Activated CD8-positive, alpha-beta memory T cell treated with anti-CD3 and anti-CD28 coated beads for 1 hour (primary cell): ENCODE measurements at places on chromosomes 1 and 21.

- no peak for DNase-seq
Observed at GRCh38 chr21:45286671-45287437, 841 bp downstream of the POFUT2 start.

GRCh38 chr1:174451408-174451807, 3.6 kb downstream of the GPR52 start:
- no peak for DNase-seq

- DNase-seq: peak; percentile 17
Observed at GRCh38 chr1:185670187-185670627, 64.0 kb upstream of the HMCN1 start.

DNA sequence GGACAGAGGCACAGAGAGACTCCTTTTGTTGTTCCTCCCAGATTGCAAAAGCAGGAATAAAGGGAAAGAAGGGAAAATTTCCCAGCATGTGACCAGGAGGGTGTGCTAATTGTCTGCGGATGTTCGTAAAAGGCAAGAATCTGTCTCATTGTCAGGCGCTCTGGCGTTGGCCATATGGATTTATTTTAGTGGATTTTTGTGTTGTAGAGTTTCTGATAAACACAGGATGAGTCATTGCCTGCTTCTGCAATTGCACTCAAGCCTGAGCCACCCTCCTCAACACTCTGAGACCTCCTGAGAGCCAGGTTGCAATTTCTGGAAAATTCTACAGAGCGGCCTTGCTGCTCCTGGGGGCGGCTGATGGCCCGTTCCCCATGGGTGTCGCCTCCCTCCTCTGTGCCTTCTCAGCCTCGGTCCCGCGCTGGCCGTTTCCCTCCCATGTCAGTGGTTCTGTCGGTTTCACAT, 227.7 kb downstream of the KAZN start:
- no peak for DNase-seq

GRCh38 chr21:21458124-21458631, 460.0 kb downstream of the NCAM2 start:
- no peak for DNase-seq

DNA sequence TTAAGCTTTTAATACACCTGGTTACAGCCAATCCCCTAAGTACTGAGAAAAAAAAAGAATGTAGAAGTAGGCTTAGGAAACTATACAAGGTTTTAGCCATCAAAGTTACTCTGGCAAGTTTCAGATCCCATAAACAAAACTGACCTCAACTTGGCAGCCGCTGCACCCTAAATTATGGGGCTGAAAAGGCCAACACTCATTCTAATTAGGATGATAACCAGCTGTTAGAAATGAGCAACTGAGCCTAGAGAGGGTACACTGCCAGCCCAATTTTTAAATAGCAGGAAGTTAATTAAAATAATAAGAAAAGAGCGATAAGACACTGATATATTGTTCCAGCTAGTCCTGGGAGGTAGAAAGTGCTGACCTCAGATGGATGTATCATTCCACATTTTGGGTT, 105.7 kb upstream of the VAV3 start:
- no peak for DNase-seq

DNA sequence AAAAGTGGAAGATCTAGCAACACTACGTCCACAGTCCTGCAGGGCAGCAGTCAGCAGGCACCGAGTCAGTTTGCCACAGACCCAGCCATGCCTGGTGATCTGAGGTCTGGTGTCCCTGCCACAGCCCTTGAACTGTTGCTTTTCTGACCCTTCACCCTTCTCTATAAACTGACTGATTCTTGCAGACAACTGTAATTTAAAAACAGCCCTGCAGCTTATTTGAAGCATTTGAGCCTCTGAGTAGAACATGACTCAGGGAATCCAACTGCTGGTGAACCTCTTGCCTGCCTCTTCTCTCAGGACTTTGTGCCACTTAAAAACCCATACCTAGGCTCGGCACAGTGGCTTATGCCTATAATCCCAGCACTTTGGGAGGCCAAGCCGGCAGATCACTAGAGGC, 107.2 kb downstream of the EDEM3 start:
- no peak for DNase-seq

DNA sequence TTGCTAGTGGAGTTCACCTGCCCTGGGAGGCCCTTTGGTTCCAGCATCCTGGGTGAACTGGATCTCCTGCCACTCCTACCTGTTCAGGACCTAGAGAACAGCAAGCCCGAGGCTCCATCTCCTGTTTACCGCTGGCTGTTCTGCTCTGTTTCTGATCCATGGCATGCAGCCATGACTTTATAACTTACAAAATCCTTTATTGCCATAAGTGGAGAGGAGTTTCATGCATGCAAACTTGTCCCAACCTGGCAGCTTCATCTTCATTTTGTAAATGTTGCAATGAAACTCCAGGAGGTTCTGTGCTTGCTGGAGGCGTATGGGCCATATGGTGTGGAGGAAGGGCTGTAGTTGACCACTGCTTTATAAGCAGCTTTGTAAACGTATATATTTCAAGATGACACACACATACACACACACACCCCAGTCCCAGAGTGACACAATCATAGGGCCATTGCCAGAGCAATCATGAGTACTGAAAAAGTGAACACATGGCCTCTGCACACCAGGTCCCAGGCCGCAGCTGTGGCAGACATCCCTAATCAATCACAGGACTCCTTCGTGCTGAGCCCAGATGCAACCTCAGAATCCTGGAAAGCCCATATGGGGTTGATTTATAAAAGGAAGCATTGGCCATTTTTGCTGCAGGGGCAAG, 69.0 kb downstream of the UBIAD1 start:
- no peak for DNase-seq

GRCh38 chr1:116713474-116713873, 40.8 kb upstream of the CD2 start:
- no peak for DNase-seq

GRCh38 chr1:24696041-24696755, 49.0 kb upstream of the CLIC4 start:
- DNase-seq: no peak

DNA sequence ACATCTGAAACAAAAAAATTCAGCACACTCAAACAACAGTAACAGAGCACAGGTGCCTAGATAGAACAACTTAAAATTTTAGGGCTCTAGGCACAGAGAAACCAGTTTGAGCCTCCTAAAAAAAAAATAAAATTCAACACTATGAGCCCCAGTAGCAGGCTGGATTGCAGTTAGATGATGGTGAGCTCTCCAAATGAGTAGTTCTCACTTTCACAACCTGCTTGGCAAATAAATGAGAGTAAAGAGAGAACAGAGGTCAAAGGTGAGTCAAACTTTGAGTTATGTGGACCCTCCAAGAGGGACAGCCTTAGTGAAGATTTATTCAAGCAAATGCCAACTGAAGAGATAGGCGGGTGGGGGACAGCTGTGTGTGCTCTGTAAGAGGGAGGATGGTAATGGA, 3.6 kb downstream of the BEND5 start:
- DNase-seq: no peak

GRCh38 chr1:204853436-204853835, 17.2 kb upstream of the NFASC start:
- DNase-seq: no peak

DNA sequence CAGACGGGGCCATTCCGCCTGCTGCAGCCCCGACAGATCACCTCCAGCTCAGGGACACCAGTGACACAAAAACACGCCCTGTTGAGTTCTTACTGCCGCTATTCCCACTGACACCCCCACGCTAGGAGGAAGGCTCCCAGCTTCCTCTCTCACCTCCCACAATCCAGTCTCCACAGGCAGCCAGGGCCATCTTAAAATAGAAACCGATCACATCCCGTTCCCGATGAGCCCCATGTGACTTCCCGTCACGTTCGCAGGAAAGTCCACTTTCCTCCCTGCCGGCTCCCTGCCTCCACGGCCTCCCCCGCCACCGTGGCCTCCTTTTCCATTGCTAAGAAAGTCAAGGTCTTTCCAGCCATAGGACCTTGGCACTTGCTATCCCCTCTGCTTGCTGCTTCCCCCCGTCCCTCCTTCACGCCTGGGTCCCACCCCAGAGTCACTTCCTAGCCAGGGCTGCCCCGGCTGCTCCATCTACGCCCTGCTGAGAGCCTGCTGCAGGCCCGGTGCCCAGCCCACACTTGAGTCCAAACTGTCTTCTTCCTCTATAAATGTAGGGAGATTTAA, 24.0 kb upstream of the DDOST start:
- DNase-seq: no peak

GRCh38 chr1:214838351-214838750, 235.4 kb downstream of the CENPF start:
- no peak for DNase-seq

DNA sequence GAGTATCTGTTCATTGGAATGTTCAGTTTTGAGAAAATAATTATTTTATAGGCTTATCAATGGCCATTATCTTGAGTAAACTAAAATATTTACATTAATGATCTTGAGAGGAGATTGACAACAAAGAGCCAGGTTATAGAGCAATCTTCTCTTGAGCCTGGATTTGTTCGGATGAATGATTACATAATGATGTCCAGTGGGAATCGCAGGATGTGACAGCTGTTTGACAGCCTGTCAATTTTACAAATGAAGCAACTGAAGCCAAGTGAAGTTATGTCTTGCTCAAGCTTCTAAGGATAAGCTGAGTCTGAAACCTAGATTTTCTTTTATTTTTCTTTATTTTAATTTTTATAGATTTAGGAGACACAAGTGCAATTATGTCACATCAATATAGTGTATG, 52.1 kb upstream of the BACH1 start:
- DNase-seq: no peak

DNA sequence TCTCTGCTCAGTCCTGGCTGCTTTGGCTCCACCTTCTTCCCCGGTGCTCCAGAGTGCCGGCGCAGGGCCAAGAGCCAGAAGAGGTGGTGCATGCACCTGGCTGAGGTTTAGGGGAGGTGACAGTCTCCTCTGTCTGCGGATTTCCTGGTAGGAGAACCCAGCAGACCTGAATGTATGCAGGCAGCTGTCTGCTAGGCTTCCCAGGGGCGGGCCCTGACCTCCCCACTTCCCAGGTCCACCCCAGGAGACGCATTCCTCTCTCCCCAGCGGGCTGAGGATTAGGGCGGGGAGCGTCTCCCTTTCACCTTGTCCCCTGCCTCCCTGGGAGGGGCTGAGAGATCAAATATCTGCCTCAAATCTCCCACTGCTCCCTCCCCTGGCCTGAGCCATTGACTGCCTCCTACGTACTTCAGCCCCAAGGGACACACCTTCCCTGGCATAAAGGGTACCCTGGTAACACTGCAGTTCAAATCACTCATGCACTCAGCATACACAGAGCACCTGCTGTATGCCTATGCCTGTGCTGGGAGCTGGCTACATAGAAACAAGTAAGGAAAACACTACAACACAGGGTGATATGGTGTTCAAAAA, 27.5 kb downstream of the DMBX1 start:
- no peak for DNase-seq

DNA sequence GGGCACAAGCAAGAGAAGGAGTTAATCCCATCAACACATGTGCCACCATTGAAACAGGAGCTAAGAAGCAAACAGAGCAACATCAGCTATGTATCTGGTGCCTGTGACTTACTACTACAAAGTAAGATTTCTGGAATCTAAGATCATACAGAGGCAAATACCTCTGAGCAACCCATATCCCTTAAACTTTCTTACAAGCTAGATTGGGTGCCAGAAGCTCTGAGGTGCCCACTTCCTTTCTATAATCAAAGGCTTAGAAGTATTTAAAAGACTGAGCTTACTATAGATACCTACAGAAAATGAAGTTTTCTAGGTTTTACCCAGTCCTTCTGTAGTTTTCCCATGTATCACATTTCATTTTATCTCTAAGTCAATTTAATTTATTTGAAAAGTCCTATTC, 44.4 kb upstream of the ADAM30 start:
- no peak for DNase-seq

GRCh38 chr1:41872074-41872473, 46.6 kb downstream of the HIVEP3 start:
- DNase-seq: no peak

- DNase-seq: no peak
Observed at GRCh38 chr1:3221112-3222041, 152.4 kb downstream of the PRDM16 start.

- no peak for DNase-seq
Observed at GRCh38 chr1:16442941-16443340, 2.4 kb downstream of the NECAP2 start.

DNA sequence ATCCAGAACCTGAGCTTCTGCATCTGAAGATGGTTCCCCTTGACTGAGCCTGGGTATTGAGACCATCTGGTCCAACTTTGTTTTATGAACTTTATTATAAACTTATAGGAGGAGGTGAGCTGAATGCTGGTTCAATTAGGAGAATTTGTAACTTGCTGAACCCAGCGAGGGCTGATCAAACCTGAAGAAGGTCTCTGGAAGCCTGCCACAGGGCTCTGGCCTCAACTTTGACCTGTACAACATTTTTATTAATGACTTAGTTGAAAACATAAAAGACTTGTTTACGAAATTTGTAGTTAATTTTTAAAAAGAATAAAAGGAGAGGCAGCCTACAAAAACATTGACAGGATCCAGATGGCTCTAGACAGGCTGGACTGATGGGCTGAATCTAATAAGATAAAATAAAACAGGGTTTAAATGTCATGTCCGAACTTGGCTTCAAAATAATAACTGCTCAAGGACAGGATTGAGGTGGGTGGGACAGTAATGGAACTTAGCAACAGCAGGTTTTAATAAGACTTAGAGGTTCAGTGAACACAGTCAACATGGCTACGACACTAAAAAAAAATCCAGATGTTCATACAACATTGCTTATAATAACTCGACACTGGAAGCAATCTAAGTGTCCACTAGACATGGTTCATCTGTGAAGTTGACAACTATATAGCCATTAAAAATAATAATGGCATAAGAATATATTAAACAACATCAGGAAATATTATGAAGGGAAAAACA, 53.4 kb upstream of the GJB5 start:
- DNase-seq: no peak

DNA sequence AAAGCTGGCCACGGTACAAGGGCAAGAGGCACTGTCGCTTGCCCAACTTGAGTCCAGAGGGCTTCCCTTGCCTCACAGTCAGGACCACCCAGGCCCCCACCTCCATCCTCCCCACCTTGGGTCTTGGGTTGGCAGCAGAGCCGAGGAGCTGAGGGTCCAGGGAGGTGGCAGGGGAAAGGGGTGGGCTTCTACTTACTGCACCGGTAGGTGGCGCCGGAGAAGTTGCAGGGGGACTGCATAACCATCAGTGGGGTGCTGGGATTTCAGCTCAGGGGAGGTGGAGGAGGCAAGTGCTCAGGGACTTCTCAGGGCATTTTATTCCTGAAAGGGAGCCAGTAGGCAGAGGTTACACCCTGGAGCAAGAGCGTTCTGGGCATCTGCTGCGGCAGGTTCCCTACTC, 44.0 kb downstream of the TRIM62 start:
- DNase-seq: no peak

GRCh38 chr1:40789342-40789598, 5.7 kb downstream of the KCNQ4 start:
- no peak for DNase-seq

DNA sequence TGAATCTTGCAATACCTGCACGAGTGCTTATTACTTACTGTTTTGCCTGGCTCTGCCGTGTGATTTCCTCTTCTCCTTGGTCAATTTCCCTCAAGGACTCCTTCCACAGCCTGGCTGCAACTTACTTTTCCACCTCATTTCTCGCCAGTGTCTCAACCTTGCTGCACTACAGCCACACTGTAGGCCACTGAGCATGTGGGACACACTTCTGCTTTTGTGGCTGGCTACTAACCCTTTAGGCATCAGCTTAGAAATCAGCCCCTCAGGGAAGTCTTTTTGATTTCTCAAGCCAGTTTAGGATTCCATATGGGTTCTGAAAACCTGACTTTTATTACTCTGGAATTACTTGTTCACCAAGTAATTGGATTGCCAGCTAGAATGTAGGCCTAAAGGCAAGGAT, 5.2 kb upstream of the DMRTB1 start:
- no peak for DNase-seq
